ENCODE measurements at places on chromosomes 3 and 15. TPM values are rescaled to one million over a fixed set of nuclear protein-coding genes. Genes with fewer than 3 reads are reported as not detected.

- no peak for DNase-seq
Observed at GRCh38 chr3:76021376-76021775, 236.0 kb upstream of the ZNF717 start.

GPX1 gene
- total RNA-seq: 117 TPM

DNA sequence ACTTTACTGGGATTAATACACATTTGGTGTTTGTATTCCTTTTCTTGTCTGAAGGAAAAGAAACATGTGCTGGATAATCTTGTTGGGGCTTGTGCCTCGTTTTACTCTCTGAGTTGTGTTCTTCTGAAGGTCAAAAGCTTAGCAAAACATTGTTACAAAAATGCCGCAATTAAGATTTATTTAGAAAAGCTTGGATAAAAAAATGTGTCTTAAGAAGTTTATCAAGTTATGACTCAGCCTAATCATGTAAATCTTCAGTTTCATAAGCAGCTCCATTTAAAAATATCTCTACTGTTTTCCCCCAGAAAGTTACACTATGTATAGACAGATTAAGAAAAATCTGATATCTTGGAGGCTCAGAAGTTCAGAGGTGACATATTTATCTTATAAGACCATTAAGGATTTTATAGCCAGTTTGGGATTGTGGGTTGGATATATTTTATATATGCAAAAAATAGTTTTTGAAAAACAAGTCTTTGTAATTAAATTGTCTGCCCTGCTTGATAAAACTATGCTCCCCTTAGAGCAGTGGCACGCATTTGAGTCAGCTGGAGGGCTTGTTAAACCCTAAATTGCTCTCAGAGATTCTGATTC, 56.5 kb downstream of the CLDN11 start:
- DNase-seq: no peak

- DNase-seq: no peak
Observed at GRCh38 chr3:89280301-89280700, 172.9 kb downstream of the EPHA3 start.

DNA sequence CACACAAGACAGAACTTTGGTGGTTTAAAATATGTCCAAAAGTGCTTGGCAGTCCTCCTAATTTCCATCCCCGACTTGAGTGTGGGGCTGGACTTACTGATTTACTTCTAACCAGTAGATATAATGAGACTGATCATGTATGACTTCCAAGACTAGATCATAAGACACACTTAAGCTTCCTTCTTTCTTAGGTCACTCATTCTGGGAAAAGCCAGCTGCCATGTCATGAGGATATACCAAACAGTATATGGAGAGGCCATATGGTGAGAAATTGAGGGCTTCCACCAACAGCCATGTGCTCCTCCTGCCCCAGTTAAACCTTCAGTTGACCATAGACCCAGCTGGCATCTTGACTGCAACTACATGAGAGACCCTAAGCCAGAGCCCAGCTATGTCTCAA, 282.8 kb upstream of the PROK2 start:
- DNase-seq: no peak

KLHL24 gene
- total RNA-seq: 249 TPM

DNA sequence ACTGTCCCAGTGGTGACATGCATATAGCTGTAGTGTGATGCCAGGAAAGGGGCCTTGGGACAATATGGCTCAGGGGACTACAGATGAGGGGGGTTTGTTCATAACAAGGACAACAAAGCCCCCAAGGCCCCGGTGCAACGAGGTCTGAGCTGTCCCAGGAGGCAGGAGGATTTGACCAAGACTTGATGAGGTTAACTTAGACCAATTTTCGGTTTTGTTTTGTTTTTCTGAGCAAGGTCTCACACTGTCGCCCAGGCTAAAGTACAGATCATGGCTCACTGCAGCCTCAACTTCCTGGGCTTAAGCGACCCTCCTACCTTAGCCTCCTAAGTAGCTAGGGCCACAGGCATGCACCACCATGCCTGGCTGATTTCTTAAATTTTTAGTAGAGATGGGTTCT, 23.8 kb downstream of the EFCAB12 start:
- DNase-seq: no peak

All from Right ventricle myocardium superior (tissue), 1 donor.